ENCODE measurements at places on chromosomes 13 and 19.

- peak; percentile 38 for DNase-seq
Measured at GRCh38 chr19:14073261-14073924, 807 bp downstream of the MISP3 start.

- DNase-seq = no peak
Measured at GRCh38 chr13:101726681-101727080, 274.2 kb downstream of the ITGBL1 start.

GRCh38 chr13:44932850-44933251, 56.4 kb downstream of the NUFIP1 start:
- no peak for DNase-seq

DNA sequence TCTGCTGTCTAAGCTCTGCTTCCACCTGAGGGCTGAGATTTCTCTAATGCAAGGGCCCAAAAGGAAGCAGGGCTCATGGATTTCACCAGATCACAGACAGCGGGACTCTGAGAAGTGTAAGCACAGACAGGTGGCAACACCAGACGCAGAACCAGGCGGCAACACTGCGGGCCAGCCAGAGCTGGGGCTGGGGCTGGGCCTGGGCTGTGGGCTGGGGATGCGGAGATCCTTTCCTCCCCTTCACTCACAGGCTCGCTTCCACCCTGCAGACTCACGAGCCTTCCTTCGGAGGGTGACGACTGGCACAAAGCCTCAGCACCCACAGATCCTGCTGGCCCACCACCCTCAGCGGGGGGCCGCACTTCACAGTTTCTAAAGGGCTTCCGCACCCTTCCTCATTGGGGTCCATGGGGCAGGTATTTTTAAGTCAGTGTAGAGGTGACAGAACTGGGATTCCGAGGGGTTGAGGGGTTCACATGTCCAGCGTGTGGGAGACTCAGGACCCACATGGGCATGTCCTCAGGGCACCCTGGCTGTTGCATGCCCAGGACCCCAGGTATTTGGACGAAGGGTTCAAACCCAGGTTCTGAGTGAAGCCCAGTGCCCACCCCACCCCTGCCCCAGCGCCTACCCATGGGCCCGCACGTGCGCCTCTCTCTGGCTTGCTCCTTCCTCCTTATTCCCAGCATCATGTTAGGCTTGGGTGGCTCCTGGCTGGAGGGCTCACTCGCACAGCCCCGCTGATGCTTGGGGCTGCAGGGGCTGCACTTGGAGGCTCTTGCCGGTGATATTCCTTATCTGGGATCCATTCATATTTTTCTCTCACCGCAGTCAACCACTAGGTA, 137.3 kb upstream of the GPR12 start:
- no peak for DNase-seq

GRCh38 chr19:34432797-34433196, 4.6 kb downstream of the UBA2 start:
- no peak for DNase-seq

DNA sequence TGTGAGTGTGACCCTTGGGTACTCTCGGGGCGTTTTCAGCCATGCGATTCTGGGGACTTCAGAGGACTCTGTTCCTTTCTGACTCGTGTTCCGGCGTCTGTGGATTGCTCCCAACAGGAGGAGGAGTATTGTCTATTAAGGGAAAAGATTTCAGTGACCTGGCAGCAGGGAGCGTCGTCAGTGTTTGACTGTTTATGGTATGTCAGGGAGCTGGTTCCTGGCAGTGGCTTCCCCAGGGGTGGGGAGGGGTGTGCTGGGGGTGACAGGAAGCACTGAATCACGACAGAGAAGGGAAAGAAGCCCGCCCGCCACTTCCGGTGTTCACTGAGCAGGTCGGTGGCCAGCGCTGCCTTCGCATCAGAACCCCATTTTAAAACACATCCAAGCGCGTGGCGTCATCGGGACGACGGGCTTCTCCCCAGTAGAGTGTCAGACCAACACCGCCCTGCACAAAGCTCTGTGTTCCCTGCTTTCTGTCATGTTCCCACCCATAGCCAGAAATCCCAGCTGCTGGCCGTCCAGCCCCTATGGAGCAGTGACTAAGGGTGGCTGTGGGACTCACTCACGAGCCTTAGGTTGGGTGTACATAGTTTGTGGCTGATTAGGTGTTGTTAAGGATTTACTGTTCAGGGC, 33.8 kb downstream of the COL4A2 start:
- peak; percentile 36 for DNase-seq

GRCh38 chr19:4742723-4743646, 19.3 kb upstream of the DPP9 start:
- no peak for DNase-seq
